ENCODE measurements at places on chromosomes 7 and 10.

GRCh38 chr7:23469961-23470250 lies 385 bp downstream of the IGF2BP3 start:
- no peak for DNase-seq

- DNase-seq: no peak
Observed at GRCh38 chr7:121945480-121946236, 72.7 kb downstream of the PTPRZ1 start.

- no peak for DNase-seq
Observed at GRCh38 chr10:72069751-72070526, 18.4 kb downstream of the SPOCK2 start.

DNA sequence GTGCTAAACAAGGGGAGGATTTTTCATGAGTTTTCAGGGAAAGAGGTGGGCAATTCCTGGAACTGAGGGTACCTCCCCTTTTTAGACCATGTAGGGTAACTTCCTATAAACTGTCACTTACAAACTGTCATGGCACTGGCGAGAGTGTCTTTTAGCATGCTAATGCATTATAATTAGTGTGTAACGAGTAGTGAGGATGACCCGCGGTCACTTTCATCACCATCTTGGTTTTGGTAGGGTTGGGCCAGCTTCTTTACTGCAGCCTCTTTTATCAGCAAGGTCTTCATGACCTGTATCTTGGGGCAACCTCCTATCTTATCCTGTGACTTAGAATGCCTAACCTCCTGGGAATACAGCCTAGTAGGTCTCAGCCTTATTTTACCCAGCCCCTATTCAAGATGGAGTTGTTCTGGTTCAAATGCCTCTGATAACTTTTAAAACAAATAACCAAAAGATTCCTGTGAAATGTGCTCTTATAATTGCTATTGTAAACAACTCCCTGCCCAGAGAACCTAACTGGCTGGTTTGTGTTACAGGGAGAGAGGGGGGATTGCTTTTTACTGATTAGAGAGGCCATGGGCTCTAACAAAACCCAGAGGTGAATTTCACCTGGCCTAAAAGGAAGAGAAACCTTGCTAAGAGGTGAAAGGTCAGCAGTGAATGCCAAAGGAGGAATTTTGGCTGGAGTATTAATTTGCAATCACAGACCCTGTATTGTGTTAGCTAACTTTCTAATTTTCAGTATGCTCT lies 64.3 kb downstream of the EEPD1 start:
- DNase-seq: no peak

Measured in Right ventricle myocardium inferior (tissue), 1 donor.